ENCODE measurements at places on chromosomes 12 and 14.

DNA sequence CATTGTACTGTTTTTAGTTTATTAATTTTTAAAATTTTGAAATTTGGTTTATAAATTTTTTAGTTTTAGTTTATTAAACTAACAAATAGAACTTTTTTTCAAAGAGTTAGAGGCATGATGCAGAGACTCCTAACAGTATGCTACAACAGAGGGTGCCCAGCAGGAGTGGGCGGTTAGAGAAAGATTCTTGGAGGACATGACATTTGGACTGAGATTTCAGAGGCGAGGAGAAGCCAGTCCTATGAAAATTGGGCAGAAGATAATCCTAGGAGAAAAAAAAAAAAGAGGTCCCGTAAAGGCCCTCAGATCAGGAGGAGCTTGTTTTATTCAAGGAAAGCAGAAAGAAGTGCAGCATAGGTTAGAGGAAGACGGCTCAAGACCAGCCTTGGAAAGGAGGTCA, 21.7 kb downstream of the KCNK10 start:
- DNase-seq, result no peak

DNA sequence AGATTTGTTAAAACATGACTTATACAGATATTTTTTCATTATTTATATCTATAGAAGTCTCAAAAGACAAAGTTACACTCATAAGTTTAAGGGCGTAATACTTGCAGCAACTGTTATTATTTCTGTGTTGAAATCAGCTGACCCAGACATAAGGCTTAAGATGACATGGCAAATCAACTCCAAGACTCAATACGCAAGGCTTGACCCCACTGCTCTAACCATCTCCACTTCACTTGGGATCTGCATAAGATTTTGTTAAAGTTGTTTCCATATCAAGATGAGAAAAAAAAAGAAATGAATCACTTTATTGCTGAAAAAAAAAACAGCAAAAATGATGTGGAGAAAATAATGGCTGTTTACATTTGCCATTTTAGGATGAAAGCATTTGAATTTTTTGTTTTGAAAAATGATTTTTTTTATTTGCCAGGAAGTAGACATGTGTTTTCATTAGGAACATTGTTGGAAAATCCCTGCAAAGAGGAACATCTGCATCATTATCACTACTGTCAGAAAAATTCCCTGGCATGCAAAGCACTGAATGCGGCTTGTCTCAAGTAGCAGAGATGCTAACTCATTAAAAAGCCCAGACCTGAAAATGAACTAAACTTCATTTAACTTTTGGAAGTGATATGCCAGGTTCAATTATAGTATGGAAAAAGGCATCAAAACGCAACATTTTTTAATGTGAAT, 73.5 kb downstream of the LIN7A start:
- no peak for DNase-seq

DNA sequence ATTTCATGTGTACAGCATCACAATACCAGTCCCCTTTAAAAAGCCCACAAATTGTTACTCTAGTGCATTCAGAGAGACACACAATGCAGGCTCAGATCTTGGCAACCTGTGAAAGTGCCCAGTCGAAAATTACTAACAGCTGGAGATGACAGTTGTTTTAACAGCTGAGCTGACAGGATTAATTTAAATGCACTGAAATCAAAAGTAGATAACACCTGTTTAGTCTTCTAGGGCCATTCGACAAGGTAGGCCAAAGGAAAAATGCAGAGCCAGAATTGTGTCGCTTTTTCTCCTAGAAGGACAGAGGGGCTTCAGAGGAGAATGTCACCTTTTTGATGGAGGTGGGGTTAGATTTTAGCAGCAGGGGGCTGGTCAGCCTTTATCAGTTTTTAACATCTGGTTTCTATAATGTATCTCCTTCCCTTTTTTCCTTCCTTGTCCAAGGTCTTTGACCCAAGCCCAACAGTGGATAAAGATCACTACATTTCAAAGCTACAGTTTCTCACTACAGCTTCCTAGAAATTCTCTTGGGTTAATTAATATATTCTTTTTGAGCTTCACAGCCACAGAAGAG, 139.1 kb downstream of the SOX5 start:
- no peak for DNase-seq

- DNase-seq, result no peak
Measured at GRCh38 chr14:31936115-31936514, 141.0 kb upstream of the ARHGAP5 start.

All from KG1 (cell line).